Hypothalamus (tissue), 51 donors: ENCODE measurements at places on chromosomes 2 and 18.

GRCh38 chr18:48575658-48576456, 37.0 kb downstream of the CTIF start:
- DNase-seq = peak; percentile 80

DNA sequence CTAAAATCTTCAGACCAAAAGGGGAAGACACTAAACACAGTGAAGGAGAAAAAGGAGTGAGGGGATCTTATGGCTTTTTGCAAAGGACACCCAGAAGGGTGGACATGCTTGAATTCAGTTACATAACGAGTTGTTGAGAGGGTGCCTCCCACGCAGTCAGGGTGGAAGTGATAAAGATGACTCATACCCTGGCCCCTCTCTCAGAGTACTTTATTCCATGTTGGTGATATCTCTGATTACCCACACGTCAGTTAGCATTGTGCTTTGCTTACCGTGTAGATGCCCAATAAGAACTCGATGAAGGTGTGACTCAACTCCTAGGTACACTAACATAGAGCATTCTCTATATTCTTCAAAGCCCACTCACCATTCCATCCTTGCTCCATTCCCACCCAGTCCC, 44.4 kb downstream of the EN1 start:
- no peak for DNase-seq

DNA sequence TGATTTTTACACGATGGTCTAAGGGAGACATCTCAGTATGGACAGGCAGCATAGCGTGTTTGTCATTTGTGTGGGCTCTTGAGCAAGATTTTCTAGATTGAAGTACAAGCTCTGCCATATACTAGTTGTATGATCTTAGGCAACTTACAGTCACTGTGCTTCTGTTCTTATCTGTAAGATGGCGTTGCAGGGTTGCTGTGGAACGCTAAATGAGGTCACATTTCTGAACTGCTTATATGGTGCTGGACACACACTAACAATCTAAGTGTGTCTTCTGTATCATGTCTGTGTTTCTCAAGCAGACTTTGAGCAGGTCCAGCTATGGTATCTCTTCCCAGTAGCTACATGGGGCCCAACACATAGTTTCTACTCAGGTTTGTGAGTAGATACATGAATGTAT, 29.2 kb downstream of the PARD3B start:
- no peak for DNase-seq

DNA sequence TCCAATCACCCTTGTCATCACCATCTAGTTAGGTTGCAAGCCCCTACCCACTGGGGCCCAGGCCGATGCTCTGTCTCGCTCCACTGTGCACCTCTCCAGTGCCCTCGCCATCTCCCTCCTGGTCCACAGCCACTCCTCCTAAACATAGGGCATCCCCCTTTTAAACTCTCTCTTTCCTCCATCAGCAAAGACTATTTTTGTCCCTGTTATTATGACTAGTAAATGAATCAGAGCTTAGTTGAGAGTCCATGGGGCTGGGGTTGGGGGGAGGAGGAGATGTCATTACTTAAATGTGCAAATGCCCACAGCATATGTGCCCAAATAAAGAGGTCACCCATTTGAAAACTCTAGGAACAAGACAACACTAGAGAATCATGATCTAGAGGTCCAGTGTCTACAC, 167.4 kb downstream of the TRABD2A start:
- DNase-seq = no peak

DNA sequence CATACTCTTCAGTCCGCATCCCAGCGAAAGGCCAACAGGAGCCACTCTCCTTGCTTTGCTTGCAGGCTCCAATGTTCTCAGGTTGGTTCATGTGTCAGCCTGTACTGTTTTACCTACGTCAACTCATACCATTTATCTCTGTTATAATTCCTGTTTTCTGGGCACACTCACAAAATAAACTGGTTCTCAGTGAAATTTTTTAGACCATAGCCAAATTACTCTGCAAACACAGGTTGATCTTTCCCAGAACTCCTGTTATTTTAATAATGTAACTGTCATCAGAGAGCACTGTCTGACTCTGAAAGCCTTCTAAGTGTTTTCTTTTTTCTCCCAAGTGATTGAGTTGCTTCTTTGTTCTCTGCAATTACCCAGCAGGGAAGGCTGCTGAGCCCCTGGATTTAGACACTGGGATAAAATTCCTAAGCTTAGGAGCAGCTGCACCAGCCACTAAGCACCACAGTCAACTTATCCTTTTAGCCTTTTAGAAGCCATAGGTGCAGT, 111.6 kb upstream of the PIEZO2 start:
- DNase-seq = no peak

DNA sequence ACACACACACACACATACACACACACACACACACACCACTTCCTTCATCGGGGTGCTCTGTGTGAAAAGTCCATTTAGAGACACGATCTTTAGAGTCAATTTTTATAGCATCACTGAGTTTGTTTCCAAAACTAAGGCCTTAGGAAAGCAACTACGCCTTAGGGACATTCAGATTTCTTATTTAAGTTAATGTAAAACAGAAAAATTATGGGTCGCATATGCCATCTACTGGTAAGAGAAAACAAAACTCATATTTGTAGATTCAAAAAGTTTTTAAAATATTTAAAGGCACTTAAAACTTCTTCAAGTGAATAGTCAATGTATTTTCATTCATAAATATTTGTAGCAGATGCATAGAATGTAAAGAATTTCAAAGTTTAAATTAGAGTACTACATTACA, 166.2 kb downstream of the ATAD2B start:
- DNase-seq = no peak

- DNase-seq = no peak
Observed at GRCh38 chr2:158095912-158096311, 5.8 kb upstream of the UPP2 start.

GRCh38 chr2:46392561-46393346, 86.6 kb upstream of the TMEM247 start:
- DNase-seq = no peak

- DNase-seq = no peak
Observed at GRCh38 chr18:46278481-46279465, 174.6 kb downstream of the HAUS1 start.

GRCh38 chr2:108448678-108449409, at the start of gene GCC2:
Gene GCC2 (plus strand): TSS chr2:108449206. CDS start chr2:108449275, 69 bp downstream.
- peak; percentile 96 for DNase-seq

- DNase-seq = no peak
Observed at GRCh38 chr18:70246061-70246466, 40.6 kb upstream of the RTTN start.

- peak; percentile 59 for DNase-seq
Observed at GRCh38 chr2:126971481-126972278, 73.0 kb downstream of the TEX51 start.

DNA sequence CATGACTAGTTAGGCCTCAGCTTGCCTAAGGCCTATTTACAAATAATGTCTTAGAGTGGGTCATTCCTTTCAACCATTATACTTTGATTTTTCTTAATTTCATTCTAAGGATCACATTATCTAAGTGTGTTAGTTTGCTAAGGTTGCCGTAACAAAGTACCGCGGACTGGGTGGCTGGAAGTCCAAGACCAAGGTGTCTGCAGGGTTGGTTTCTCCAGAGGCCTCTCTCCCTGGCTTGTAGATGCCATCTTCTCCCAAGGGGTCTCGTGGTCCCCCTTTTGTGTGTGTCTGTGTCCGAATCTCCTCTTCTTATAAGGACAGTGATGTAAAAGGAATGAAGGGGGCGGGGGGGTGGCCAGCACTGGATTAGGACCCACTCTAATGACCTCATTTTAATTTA, 18.4 kb upstream of the ITM2C start:
- DNase-seq = no peak
